ENCODE measurements at places on chromosomes 11 and 22. TPM values are rescaled to one million over a fixed set of nuclear protein-coding genes. Genes with fewer than 3 reads are reported as not detected.

The HTR3B gene
- not detected for total RNA-seq

- H3K4me1 ChIP-seq, result no peaks in the 10 kb centered on the region
- H3K36me3 ChIP-seq, result peaks cover 64% of the 10 kb centered on the region
- DNase-seq, result no peak
- H3K27ac ChIP-seq, result no peak overlapping the region
- H3K4me3 ChIP-seq, result no peak overlapping the region
These were observed 353.1 kb downstream of the TBC1D22A start for GRCh38 chr22:47115518-47115890.

GRCh38 chr11:20113149-20113438, 47.2 kb downstream of the DBX1 start:
- H3K27me3 ChIP-seq, result no peaks in the 10 kb centered on the region
- H3K27ac ChIP-seq, result no peak overlapping the region
- H3K4me3 ChIP-seq, result no peak overlapping the region
- peaks cover 15% of the 10 kb centered on the region for H3K4me1 ChIP-seq

DNA sequence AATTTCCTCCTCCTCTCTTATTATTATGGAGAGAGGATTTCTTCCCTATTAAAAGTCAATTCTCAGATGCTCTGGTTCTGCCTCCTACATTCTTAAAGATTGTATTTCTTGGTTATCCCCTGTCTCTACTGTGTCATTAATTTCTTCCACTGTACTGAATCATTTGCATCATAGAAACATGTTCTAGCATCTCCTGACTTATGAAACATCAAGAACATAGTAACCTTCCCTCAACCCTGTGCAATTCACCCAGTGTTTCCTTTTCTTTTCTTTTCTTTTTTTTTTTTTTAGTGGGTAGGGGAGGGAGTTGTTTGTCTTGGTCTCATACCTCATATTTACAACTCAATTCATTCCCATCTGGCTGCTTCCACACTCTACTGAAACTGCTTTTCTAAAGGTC, 288.0 kb upstream of the PLET1 start:
- no peak overlapping the region for H3K4me3 ChIP-seq
- no peak for DNase-seq
- H3K27me3 ChIP-seq, result no peaks in the 10 kb centered on the region
- H3K36me3 ChIP-seq, result no peaks in the 10 kb centered on the region

DNA sequence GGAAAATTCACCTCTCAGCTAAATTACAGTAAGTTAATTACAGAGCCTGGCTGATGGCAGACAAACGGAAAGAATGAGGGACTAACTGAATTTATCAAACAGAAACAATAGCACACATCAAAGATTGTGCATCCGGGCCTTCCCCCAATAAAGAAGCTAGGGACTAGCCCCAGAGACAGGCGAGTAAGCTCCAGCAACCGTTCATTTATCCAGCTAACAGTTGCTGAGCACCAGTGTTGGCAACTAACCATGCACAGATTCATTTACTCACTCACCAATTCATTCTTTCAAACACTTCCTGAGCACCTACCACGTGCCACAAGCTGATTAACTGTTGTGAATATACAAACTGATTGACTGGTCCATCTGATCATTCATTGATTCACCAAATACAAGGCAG, 51.2 kb downstream of the SMCO4 start:
- H3K27me3 ChIP-seq, result no peaks in the 10 kb centered on the region
- H3K4me3 ChIP-seq, result no peak overlapping the region
- H3K4me1 ChIP-seq, result peaks cover 12% of the 10 kb centered on the region
- H3K27ac ChIP-seq, result no peak overlapping the region

The SCARF2 gene
- 8.7 TPM for total RNA-seq

The SHANK2 gene
- 23.8 TPM for total RNA-seq

GRCh38 chr11:6438979-6439571, 1.7 kb downstream of the HPX start:
- no peak overlapping the region for H3K27ac ChIP-seq
- DNase-seq, result no peak
- H3K36me3 ChIP-seq, result no peaks in the 10 kb centered on the region
- H3K27me3 ChIP-seq, result no peaks in the 10 kb centered on the region

DNA sequence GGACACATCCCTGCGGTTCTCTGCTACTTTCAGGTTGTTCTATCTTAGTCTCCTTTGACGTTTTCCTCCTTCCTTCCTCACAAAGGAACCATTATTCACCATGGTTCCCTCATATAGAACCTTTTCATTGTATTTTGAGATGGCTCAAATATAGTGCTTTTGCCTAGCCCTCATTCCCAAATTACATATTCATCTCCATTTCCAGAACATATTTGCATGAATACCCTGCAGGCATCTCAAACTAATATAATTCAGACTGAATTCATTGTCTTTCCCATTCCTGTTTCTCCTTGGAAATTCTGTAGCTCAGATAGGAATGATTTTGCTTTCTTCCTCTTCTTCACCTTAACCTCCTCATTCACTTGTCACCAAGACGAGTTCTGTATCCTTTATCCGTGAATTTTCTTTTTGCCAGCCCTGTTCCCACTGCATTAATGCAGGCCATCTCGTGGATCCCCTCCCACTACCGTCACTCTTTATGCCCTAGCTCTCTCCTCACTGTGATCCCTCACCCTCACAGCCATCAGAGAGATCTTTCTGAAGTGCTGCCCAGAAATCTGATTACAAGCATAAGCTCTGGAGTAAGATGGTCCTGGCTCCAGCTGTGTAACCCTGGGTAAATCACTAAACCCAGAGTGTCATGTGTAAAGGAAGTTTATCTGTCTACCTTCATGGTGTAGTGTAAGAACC, 23.3 kb downstream of the PIWIL4 start:
- no peak overlapping the region for H3K27ac ChIP-seq
- DNase-seq, result no peak
- H3K27me3 ChIP-seq, result no peaks in the 10 kb centered on the region
- no peaks in the 10 kb centered on the region for H3K4me1 ChIP-seq
- no peak overlapping the region for H3K4me3 ChIP-seq

GRCh38 chr11:112525270-112525669, 264.6 kb upstream of the PLET1 start:
- no peaks in the 10 kb centered on the region for H3K36me3 ChIP-seq
- H3K4me1 ChIP-seq, result no peaks in the 10 kb centered on the region
- no peaks in the 10 kb centered on the region for H3K27me3 ChIP-seq
- DNase-seq, result no peak
- H3K27ac ChIP-seq, result peak overlapping the region; percentile 43

DNA sequence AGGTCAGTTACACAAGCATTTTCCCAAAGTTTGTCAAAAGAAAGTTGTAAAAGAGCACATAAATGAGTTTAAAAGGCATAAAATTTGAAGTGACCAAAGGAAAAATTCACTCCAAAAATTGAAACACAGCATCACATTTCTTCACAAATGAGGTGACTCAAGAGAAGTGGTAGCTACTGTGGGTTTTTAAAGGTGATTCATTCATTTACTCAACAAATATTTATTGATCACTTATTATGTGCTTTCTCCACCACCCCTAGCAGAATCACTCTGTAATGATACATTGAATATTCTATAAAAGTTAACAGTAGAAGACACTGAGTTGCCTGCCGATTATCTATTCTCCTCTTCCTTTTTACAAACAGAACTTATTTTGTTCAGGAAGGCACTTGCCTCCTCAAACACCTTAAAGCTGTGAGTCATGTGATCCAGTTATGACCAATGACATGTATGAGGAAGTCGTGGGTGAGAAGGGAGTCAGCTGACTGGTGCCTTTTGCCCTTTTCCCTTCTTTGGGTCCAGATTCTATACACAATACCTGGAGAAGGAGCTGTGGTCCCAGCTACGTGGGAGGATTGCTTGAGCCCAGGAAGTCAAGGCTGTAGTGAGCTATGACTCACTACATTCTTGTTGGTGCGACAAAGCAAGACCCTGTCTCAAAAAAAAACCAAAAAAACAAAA, 67.7 kb upstream of the CLNS1A start:
- no peaks in the 10 kb centered on the region for H3K36me3 ChIP-seq
- no peak for DNase-seq
- H3K4me1 ChIP-seq, result no peaks in the 10 kb centered on the region
- no peak overlapping the region for H3K4me3 ChIP-seq
- H3K27me3 ChIP-seq, result no peaks in the 10 kb centered on the region

- H3K27ac ChIP-seq, result no peak overlapping the region
- H3K4me1 ChIP-seq, result peaks cover 22% of the 10 kb centered on the region
- H3K27me3 ChIP-seq, result no peaks in the 10 kb centered on the region
- no peak for DNase-seq
- H3K36me3 ChIP-seq, result no peaks in the 10 kb centered on the region
These were observed 58.6 kb downstream of the UVRAG start for GRCh38 chr11:75873417-75874221.

DNA sequence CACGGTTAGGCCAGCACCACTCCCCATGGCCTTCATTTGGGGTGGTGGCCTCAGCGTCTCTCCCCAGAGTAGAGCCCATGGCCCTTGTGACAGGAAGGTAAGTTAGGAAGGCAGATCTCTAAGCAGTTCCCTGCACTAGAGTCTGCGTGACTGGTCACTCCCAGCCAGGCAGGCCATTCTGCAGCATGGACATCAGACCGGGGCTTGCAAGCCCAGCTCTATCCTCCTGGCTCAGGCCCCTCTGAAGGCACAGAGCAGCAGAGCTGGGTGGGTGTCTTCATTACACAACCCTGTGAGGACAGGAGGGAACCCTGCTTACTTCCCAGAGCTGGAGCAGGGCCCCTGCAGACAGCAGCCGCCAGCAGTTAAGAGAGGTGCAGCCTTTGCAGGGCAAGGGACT, 77.3 kb downstream of the PIWIL3 start:
- H3K27ac ChIP-seq, result no peak overlapping the region
- H3K36me3 ChIP-seq, result no peaks in the 10 kb centered on the region
- H3K27me3 ChIP-seq, result no peaks in the 10 kb centered on the region
- no peak for DNase-seq

DNA sequence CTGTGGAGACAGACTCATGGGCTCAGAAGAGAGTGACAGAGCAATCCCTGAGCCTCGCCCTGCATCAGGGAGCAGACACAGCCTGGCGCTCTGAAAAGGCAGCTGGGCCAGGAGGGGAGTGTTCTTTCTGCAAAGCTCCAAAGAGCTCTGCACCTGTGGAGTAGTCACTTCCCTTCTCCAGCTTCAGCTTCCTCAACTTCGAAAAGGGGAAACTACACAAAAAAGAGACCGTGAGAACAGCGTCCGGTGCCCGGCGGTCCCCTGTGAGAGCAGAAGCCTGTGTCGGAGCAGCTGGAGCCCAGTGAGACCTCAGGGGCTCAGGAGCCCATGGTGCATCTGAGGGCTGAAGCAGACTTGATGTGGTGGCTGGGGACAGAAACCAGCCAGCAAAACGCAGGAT, 35.1 kb downstream of the TP53I11 start:
- DNase-seq, result peak; percentile 85
- H3K27ac ChIP-seq, result peak overlapping the region; percentile 28
- no peaks in the 10 kb centered on the region for H3K27me3 ChIP-seq
- H3K4me1 ChIP-seq, result peaks cover 55% of the 10 kb centered on the region
- H3K4me3 ChIP-seq, result no peak overlapping the region

GRCh38 chr22:31488346-31488883, 1.2 kb downstream of the EIF4ENIF1 start:
- no peaks in the 10 kb centered on the region for H3K27me3 ChIP-seq
- no peaks in the 10 kb centered on the region for H3K36me3 ChIP-seq
- H3K4me3 ChIP-seq, result no peak overlapping the region
- peaks cover 46% of the 10 kb centered on the region for H3K4me1 ChIP-seq

GRCh38 chr22:39214383-39215069, 30.3 kb downstream of the PDGFB start:
- no peak overlapping the region for H3K27ac ChIP-seq
- H3K27me3 ChIP-seq, result peaks cover 20% of the 10 kb centered on the region
- H3K4me1 ChIP-seq, result no peaks in the 10 kb centered on the region
- H3K36me3 ChIP-seq, result no peaks in the 10 kb centered on the region
- peak; percentile 34 for DNase-seq

- peaks cover 4% of the 10 kb centered on the region for H3K4me1 ChIP-seq
- no peaks in the 10 kb centered on the region for H3K27me3 ChIP-seq
- no peak overlapping the region for H3K27ac ChIP-seq
These were observed 70.8 kb upstream of the PITPNB start for GRCh38 chr22:27989758-27990450.

GRCh38 chr11:132640952-132641351, 891.3 kb downstream of the OPCML start:
- no peaks in the 10 kb centered on the region for H3K36me3 ChIP-seq
- no peak overlapping the region for H3K4me3 ChIP-seq
- DNase-seq, result no peak
- H3K4me1 ChIP-seq, result no peaks in the 10 kb centered on the region
- H3K27ac ChIP-seq, result no peak overlapping the region

The PGA5 gene
- total RNA-seq, result 1.8 TPM

DNA sequence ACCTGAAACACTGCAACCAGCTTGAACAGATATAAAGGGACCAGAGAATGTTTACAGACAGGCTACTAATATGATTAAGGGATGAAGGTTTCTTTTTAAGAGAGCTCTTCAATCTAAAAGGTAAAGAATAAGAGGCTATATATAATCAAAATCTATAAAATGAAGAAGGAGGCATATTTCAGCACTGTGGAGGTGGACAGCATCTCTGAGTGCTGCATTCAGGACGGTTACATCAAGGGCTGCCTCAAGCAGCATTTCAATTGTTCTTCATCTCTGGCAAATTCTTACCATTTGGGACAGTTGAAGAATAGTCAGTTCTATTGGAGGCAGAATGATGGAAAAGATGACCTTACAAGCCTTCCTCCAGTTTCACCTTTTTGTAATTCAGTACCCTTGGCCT, 139.6 kb upstream of the LMO1 start:
- no peak overlapping the region for H3K4me3 ChIP-seq
- no peak overlapping the region for H3K27ac ChIP-seq
- no peaks in the 10 kb centered on the region for H3K36me3 ChIP-seq

The PDE3B gene
- total RNA-seq, result 43.9 TPM
